ENCODE measurements at places on chromosomes 12 and 14.

GRCh38 chr12:4036671-4037271 is 163.6 kb upstream of the PARP11 start:
- DNase-seq, result no peak

- no peak for DNase-seq
Measured at GRCh38 chr12:49803693-49804450, 24.3 kb downstream of the NCKAP5L start.

DNA sequence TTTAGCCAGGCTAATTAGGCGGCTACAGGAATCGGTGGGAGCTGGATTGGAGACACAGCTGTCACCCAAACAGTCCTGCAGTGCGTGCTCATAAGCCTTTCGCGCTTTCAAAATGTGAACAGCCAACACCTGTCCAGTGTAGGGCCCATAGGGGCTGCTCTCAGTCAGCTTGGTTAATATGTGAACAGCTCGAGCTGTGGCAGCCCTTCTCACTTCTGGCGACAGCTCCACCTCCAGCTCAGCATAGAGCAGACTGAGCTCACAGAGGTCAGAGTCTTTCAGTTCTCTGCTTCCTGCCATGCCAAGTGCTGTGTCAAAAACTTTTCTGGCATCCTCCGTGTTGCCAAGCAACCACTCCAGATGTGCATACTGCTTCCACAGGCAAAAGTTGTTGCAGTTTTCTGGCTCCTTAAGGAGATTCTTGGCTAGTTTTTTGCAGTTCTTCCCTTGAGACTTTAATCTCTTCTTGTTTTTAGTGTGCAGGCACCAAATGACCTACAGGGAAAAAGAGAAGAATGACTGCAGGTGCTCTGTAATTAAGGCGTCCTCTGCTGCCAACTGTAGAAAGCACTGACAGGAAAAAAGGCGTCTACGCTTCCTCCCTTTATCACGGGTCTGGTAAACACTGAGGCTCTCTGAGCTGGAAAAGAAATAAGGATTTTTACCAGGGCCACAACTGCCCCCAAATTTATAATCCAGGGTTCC is 32.5 kb downstream of the PSMC1 start:
- DNase-seq, result no peak

DNA sequence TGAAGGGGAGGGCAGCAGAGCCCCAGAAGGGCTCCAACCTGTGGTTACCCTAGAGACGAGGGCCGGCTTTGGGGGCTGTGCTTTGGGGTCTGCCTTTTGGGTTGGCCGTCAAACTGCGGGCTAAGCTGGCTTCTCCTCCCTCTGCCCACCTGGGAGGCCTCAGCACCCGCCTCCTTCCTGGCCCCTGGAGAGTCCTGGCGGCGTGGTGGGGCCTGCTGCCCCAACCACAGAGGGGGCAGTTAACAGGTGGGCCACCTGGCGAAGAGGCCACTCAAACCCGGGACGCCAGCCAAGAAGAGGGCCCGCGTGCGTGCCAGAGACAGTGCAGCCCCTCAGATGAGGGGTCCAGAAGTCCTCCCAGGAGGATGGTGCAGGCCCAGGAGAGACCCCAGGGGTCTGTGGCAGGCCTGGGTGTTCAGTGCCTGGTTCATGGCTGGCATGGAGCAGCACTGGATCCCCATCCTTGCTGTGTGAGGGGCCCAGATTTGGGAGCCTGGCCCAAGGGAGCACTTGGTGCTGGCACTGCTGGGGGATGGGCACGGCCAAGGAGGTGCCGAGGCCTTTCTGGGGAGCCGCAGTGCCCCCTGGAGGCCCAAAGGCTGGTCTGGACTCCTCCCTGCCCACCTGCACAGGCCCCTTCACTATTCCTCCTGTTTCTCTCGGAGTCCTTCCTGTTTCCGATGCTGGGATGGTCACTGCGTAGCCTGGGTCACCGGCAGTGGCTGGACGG is 48.8 kb downstream of the LRCOL1 start:
- no peak for DNase-seq

GRCh38 chr14:51554339-51554920 is 97.3 kb upstream of the FRMD6 start:
- no peak for DNase-seq

- DNase-seq, result peak; percentile 63
Measured at GRCh38 chr14:106564058-106564643, 1037.8 kb downstream of the TMEM121 start.

- DNase-seq, result no peak
Measured at GRCh38 chr14:31842899-31843298, 234.2 kb upstream of the ARHGAP5 start.

- no peak for DNase-seq
Measured at GRCh38 chr14:102215576-102216250, 76.0 kb downstream of the WDR20 start.
